ENCODE measurements at places on chromosomes 13 and 19.
A peak's percentile ranks its signal among the peaks of the same experiment; 100 is the strongest.

GRCh38 chr19:56383826-56384605 lies 9.3 kb downstream of the ZNF582 start:
- no peak for DNase-seq

- DNase-seq = no peak
Observed at GRCh38 chr13:47039106-47039505, 142.3 kb upstream of the HTR2A start.

GRCh38 chr13:112444416-112445399 lies 68.6 kb downstream of the SPACA7 start:
- no peak for DNase-seq

GRCh38 chr13:101514695-101515275 lies 62.3 kb downstream of the ITGBL1 start:
- DNase-seq = no peak

- DNase-seq = no peak
Observed at GRCh38 chr13:98846521-98846920, 94.0 kb upstream of the SLC15A1 start.

DNA sequence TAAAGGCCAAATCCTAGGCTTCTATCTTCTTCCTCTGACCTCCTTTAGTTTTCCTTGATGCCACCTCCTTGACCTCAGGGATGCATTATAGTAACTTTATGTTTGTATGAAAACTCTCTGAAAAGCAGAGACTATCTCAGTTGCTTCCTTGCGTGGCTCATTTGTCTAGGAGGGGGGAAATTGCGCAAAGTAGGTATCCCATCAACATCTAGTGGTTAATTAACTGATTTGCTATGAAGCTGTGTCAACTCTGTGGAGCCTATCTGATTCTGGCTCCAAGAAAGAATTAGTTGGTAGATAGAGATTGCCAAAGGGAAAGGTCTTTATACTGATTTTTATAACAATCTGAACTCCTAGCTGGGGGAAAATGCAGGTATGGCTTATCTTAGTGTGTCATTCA lies 82.1 kb upstream of the FRY start:
- DNase-seq = no peak

- no peak for DNase-seq
Observed at GRCh38 chr13:45156565-45157361, 36.5 kb downstream of the GTF2F2 start.

DNA sequence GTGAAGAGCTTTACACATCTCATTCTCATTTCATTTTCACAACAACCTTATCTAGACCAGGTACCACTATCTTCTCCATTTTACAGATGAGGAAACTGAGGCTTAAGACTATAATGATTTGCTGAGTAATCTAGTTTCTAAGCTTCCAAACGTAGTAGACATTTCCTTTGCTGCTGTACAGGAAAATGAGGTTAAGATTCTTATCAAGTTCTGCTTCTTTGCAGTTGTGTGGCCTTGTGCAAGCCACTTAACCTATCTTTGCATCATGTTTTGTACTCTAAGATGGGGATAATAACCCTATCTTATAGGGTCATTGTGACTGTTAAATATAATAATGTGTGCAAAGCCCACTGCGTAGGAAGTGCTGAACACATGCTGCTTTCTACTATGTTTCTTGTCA lies 307.9 kb downstream of the HS6ST3 start:
- no peak for DNase-seq

DNA sequence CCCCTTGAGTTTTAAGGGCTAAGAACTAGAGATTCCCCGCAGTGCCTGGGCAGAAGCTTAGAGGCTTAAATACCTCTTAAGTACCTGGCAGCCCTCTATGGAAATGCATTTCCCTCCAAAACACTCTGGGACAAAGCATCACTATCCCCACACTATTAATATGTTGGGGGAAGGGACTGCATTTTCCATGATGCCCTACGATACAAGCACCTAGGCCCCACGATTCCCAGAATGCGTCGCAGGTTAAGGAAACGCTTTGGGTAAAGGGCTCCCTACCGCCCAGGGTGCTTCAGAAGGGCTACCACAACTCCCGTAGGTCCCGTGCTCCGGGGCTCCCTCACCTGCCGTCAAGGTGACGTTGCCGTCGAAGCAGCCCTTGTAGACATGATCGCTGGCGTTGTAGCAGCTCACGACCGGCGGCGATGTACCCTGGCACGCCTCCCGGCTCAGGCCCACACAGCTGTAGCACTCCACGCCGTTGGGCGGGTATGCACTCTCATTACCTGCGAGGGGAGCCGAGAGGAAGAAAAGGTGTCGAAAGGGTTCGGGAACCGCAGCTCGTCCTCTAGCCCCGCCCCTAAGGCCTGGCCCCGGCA lies 2.5 kb downstream of the LYPD3 start:
- no peak for DNase-seq

- no peak for DNase-seq
Observed at GRCh38 chr19:15976836-15977689, 28.3 kb downstream of the OR10H4 start.

DNA sequence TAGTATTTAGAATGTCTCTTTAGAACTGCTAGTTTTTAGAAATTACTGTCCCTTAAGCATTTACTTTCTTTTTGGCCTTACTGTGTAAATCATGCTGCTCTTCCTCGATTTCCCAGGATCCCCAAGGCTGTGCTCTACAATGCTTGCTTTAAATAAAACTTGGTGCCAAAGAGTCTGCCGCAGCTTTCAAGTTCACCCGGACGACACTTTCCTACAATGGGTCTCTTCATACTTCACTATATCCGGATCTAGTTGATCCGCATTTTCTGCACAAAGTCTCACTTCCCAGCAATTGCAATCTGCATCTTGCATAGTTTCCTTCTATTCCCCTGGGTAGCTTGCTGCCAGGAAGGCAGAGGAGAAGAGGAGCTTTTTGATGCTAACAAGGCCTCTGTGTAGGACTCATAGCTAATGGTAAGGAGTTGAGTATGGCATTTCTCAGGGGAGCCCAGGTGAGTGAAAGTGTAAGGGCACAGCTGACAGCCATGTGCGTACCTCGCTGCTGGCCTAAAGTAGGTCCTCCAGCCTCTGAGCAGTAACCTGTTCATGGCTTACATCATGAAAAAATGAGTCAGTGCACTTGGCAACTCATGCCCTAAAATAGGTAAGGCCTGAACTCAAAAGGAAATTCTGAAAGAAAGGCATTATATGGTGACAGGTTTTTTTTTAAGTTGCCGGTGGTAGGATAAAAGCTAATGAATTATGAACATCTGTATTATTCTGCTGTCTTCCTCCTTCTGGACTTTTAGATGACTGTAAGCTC lies 101.6 kb downstream of the ENOX1 start:
- DNase-seq = no peak

GRCh38 chr13:94851576-94851975 lies 139.2 kb upstream of the SOX21 start:
- DNase-seq = no peak

DNA sequence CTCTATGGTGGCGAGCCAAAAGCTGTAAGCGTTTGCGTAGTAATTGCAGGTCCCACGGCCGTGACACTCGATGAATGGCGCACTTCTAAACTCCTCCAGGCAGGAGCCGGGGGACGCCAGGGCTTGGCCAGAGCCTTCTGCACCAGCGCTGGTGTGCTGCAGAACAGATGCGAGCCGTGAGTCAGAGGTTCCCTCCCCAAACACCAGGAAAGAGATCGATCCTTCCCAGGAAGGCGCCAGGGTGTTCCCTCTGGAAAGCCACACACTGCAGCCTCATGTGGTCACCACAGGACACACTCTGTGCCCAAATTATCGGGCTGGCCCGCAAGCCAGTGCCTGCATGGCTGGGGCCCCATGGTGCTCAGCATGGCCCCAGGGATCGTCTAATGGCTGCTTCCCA lies 154.6 kb downstream of the COL4A1 start:
- no peak for DNase-seq

- no peak for DNase-seq
Observed at GRCh38 chr13:36875431-36875830, 44.6 kb downstream of the SMAD9 start.

- DNase-seq = peak; percentile 44
Observed at GRCh38 chr13:43879755-43880181, at the start of gene LACC1. LACC1 (plus strand) TSS chr13:43879904; CDS start chr13:43880986, 1,082 bp downstream.

DNA sequence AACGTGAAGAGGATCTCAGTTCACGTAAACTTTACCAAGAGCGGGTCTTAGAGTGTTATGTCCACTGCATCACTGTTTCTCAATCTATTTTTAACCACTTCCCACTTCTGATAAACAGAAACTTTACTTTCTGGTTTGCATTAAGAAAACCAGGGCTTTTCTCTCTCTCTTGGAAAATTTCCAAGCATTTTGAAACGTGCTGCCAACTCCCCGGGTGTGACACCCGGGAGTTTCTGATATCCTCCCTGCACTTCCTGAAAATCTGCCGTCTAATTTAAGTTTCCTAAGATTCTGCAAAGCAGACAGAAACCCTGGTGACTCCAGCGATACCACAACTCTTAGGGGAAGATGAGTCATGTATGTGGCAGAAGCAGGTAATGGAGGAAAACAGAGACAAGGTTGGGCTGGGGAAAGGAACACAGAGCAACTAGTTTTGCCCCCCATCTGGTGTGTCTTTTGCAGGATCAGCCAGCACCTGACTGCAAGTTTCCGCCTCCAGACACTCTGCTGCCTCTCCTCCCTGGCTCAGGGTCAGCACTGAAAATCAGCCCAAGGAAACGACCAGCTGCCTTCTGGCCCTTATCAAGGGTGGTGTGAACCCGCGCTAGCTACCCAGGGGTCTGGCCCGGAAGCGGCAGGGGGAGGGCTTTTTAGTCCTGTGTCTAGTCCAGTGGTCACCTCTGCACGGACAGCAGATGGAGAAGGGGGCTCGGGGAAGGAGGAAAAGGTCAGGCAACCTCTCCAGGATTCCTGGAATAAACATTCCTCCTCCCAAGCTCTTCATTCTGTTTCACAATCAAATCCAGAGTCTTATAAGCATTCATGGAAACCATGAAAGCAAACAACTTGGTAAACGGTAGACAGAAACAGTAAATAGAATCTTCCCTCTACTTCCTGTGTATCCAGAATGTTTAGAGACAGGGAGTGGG lies 11.3 kb upstream of the FFAR2 start:
- peak; percentile 36 for DNase-seq

GRCh38 chr13:89393758-89394304 lies 1722.7 kb downstream of the SLITRK5 start:
- no peak for DNase-seq

DNA sequence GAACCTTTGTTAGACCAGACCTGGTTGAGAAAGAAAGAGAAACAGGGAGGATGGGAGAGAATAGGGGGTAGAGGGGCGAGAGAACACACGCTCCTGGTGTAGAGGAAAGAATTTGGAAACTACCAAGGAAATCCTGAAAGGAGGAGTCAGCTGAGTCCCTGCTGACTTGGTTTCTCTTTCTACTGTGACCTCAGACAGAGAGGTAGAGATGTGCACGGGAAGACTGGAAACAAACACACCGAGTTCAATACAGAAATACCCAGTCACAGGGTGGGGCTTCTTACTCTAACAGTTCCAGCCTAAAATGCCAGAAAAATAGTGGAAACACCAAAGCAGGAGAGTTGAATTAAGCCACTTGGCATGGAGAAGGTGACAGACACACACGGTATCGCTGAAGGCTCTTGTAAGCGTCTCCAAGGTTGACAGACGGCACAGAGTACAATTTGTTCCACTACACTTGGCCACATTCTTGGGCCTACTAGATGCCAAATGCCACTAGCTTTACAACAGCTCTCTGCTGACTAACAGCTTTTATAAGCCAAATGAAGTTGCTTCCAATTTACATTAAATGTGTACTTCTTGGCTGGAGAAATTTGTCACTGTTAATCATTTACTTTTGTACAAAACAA lies 28.1 kb downstream of the LATS2 start:
- no peak for DNase-seq

DNA sequence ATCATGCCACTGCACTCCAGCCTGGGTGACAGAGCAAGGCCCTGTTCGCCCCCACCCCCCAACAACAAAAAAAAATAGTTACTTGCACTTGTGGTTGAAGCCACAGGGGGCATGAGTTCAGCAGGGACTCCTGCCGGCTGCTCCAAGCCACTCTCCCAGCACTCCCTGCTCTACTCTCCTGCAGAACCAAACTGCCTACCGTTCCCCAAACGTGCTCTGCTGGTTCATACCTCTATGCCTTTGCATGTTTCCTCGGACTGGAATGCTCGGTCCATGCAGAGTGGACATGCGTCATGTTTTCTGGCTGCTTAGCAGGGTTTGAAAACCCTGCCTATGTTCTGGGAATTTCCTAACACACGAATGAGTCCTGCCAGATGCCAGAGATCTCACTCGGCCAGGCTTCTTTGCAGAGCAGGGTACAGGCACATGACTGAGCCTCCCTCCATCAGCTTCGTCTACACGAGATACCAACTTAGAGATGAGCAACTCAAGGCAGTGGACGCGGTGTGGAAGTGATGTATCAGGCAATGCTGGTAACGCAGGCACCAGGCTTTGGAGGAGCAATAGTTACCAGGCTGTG lies 8.5 kb upstream of the SLC25A15 start:
- no peak for DNase-seq

DNA sequence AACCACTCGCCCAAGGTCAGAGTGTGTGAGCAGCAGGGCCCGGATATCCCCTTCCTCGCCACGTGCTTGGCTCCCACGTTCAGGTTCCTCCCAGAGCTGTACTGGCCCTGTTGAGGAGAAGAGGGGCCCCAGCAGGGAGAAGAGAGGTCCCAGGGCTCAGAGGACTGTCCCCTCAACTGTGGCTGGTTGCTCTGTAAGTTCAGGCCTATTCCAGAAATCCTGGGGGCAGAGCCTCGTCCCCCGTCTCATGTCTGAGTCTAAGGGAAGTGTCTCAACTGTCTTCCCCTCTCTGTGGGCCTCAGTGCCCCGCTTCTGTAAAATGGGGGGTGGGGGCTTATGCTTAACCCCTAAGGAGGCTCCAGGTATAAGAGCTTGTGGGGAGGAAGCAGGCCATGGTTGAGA lies 3.9 kb downstream of the PPP5C start:
- DNase-seq = no peak

- DNase-seq = peak; percentile 86
Observed at GRCh38 chr19:10353793-10354391, 14.5 kb upstream of the ICAM3 start.

DNA sequence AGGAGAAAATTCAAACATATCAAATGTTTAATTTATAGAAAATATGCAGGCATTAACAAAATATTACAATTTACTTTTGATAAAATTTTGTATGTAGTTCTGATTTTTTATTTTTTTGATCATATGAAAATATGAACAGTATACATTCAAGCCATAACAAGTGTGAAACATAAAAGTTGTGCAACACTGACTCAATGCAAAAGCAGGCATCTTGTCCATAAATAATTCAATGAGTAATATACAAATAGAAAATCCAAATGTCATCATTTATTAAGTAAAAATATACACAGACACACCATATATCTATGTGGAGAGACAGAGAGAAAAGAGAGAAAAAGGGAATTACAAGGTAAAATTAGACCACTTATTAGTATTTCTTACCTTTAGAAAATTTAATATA lies 1183.9 kb downstream of the SLITRK1 start:
- no peak for DNase-seq

GRCh38 chr13:97809576-97809975 lies 143.9 kb upstream of the IPO5 start:
- DNase-seq = no peak

- no peak for DNase-seq
Observed at GRCh38 chr13:108322206-108322824, 52.8 kb downstream of the TNFSF13B start.

GRCh38 chr19:51098365-51099046 lies 9.7 kb downstream of the CTU1 start:
- DNase-seq = peak; percentile 76

Data from ovary (tissue), 10 donors.